ENCODE measurements at places on chromosomes 5 and 9. TPM values are rescaled to one million over a fixed set of nuclear protein-coding genes. Genes with fewer than 3 reads are reported as not detected.

Gene CD14
- not detected for total RNA-seq

Gene SUSD3
- total RNA-seq, result 1.3 TPM

Gene DBH
- total RNA-seq, result not detected

Gene PDE6A
- 0.08 TPM for total RNA-seq

Gene SPINK6
- total RNA-seq, result 0.61 TPM

Gene NUTM2F
- not detected for total RNA-seq

Measured in SK-MEL-5 (cell line).